ENCODE measurements at places on chromosomes 5 and 9. TPM values are rescaled to one million over a fixed set of nuclear protein-coding genes. Genes with fewer than 3 reads are reported as not detected.

Gene RXRA
- 41.9 TPM for total RNA-seq

Gene PTGDS
- not detected for total RNA-seq

Gene SNCAIP
- not detected for total RNA-seq

Gene DOCK8
- total RNA-seq, result 0.08 TPM
